T-helper 2 cell treated with Interferon-gamma antibody and Interleukin-4, amounts not matched to agents 100 ng/mL and 5 ng/mL, for 36 hours (primary cell): ENCODE measurements at places on chromosomes 2 and 18. TPM values are rescaled to one million over a fixed set of nuclear protein-coding genes. Genes with fewer than 3 reads are reported as not detected.

The ZC3H6 gene
- total RNA-seq, result 8.6 and 9.2 TPM in 2 replicates

The LOXHD1 gene
- not detected in 2 replicates for total RNA-seq

The OTX1 gene
- not detected in 2 replicates for total RNA-seq

The DAW1 gene
- total RNA-seq, result not detected in 2 replicates

The ALLC gene
- not detected in 2 replicates for total RNA-seq

The ANKRD36 gene
- 64.9 and 66.5 TPM in 2 replicates for total RNA-seq

The KYNU gene
- not detected in 2 replicates for total RNA-seq

The ARL4C gene
- 264 and 265 TPM in 2 replicates for total RNA-seq
